ENCODE measurements at places on chromosomes 5 and 9. TPM values are rescaled to one million over a fixed set of nuclear protein-coding genes. Genes with fewer than 3 reads are reported as not detected.

DNA sequence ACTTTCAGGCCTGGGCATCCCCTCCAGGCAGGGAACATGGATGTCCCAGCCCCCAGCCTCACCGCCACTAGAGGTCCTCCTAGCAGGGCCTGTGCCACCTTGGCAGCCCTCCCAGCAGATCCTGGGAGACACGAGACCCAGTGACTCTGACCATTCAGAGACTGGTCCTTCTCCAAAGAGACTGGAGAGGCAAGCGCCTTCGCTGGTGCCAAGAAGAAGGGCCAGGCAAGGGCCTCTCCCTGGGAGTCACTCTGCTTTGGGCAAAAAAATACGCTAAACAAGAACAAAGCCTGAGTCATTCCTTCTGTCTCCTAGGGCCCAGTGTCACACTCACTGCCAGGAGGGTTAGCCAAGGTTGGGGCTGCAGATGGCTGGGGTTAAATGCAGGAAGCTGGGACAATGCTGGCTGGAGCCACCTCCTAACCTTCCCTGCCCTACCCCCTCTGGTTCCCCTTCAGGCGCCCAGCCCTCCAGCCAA is 35.3 kb upstream of the SMIM23 start:
- no peak for DNase-seq

DNA sequence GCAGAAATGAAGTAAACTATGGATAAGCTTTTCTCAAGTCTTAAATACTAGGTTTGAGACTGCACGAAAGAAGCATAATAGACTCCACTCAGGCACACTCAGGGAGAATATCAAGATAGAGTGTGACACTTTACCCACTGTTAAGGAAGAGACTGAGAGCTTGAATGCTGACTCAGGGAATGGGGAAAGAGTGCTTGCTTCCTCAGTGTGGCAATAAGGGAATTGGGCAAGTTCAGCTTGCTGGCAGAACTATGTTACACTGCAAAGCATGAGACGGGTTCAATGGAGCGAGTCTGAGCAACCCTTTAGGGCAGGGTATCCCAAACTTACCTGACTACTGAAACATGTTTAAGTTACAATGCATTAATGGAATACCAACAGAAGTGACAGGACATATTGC is 237.7 kb upstream of the MEF2C start:
- DNase-seq, result no peak

GRCh38 chr9:127531676-127532075 is 80.4 kb downstream of the LRSAM1 start:
- no peak for DNase-seq

DNA sequence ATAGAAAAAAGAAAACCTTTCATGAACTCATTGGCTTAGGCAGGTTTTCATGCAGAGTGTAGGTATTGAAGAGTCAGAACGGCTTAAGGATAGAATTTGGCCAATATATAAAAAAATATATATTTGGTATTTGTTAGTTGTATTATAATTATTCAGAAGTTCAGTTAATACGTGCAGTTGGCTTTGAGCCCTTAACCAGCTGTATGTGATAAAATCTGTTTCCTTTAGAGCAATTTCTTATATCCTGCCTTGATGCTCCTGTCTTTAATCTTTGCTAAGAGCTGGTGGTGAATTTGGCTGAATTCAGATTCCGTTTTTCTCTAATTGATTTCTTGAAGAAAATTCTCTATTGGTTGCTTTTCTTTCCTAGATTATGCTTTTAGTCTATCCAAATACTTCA is 3.7 kb downstream of the ANXA1 start:
- no peak for DNase-seq

DNA sequence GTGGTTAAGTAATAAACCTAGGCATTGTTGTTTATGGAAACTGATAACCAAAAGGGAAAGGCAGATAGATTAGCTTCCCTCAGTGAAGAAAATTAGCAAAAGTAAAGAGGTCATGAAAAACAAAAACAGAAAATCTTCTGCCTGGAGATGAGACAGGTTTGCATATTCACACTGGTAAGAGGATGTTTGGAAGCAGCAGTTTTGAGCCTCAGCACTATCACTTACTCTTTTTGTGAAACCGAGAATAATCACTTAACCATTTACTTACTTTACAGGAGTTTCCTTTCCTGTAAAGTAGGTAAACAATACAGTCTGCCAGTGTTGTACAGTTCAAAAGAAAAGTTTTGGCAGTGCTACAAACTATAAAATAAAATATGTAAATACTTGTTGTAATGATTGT is 35.5 kb upstream of the EMB start:
- DNase-seq, result no peak

Gene ABLIM3
- total RNA-seq, result not detected

- no peak for DNase-seq
Observed at GRCh38 chr5:116695681-116696080, 121.1 kb upstream of the SEMA6A start.

DNA sequence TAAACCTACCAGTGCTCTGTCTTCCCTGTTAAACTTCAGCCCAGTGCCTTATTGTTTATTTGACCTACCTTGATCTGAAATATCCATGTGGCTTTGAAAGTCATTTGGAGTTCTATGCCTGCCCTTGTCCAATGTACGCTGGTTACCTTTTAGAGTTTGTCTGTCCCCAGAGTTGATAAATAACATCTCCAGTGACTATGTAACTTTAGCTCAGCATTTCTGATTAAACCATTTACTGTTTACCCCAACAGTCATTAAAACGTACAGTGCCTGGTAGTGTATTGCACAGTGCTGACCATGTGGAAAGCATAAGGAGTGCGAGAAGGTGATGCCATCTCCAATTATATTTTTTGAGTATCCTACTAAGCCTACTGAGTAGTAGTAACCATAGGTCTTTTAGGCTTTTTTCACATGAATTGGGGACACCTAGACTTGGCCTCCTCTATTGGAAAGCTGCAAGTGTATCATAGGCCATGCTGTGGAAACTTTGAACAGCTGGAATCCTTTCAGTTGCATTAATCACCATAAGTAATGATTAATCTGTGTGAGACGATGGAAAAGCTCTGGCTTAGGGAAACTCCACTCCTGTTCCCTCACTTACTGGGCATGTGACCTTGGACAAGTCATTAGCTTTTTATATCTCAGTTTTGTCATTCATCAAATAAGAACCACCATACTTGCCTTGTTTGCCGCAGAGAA is 93.5 kb downstream of the MAST4 start:
- no peak for DNase-seq

- no peak for DNase-seq
Observed at GRCh38 chr9:12737871-12738270, 36.9 kb upstream of the LURAP1L start.

GRCh38 chr9:69122082-69122548 is 52.0 kb upstream of the TJP2 start:
- no peak for DNase-seq
